ENCODE measurements at places on chromosomes 1 and 21.

DNA sequence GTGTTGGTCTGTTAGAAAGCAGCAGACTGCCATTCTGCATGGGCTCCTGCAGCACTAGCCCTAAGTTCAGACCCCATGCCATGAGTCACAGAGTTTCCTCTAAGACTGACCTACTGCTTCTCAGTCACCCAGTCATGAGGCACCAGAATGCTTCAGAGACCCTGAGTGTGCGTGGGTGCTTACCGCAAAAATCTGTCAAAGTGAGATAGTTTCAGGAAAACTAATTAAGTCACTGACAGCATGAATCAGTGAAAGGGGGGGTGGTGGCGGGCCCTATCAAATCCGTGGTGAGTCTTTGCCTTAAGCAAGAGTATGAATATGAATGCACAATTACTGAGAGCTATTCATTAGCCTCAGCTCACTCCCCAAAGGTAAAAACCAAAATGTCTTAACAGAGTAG is 98.1 kb downstream of the KCTD3 start:
- no peak overlapping the region for H3K27ac ChIP-seq
- H3K4me1 ChIP-seq, result no peaks in the 10 kb centered on the region
- DNase-seq, result no peak
- H3K36me3 ChIP-seq, result no peaks in the 10 kb centered on the region
- no peak overlapping the region for H3K4me3 ChIP-seq

DNA sequence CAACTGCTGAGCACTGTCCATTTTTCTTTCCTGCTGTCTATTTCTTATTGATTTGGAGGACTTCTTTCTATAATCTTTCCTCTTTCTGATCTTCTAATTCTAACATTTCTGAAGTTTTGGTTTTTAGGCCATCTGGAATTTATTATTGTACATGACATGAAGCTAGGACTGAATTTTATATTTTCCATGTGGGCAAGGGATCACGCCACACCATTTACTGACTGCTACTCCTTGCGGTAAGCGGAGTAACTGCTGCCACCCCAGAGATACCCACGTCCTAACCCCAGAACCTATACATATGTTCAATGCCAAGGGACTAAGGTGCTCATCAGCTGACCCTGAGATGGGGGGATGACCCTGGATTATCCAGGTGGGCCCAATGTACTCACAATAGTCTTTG is 70.6 kb downstream of the NPHP4 start:
- H3K27ac ChIP-seq, result no peak overlapping the region
- peaks cover 19% of the 10 kb centered on the region for H3K36me3 ChIP-seq
- H3K4me3 ChIP-seq, result no peak overlapping the region

DNA sequence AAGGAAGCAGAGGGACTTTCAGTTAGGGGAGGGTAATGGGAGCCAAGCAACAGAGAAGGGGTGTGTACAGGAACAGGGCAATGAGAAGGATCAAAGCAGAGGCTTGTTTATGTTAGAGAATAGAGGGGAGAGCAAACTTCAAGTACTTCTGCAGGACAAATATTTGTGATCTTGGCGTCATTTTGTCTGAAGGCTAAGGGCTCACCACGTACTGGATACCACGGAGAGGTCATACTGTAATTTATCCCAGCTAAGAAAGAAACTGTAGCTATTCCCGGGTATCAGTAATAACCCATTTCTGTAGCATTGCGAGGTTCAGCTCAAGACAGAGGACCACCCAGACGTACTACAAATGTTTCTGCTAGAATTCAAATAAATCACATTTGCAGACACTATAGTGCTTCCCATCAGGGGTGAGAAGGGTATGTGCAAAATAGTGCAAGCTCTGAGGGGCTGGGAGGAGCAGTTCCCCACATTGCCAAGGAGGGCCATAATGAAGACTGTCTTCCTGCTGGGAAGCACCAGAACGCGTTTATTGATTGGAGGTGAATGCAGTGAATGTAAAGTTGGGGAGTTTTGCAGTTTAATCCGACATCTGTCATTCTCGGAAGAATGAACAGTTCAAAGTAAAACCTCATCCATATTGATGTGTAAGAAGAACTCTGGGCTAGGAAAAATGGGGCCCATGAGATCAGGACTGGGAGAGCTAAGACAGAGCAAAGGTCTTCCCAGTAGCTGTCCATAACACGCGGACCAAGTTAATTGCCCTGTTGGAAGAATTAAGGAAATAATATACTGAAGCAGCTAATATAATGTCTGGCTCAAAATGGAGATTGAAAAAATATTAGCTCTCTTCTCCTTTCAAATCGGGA is 136.9 kb downstream of the RWDD3 start:
- DNase-seq, result no peak
- H3K36me3 ChIP-seq, result no peaks in the 10 kb centered on the region
- H3K27ac ChIP-seq, result no peak overlapping the region
- H3K4me3 ChIP-seq, result no peak overlapping the region
- no peaks in the 10 kb centered on the region for H3K27me3 ChIP-seq
- H3K4me1 ChIP-seq, result no peaks in the 10 kb centered on the region

- H3K27ac ChIP-seq, result peak overlapping the region; percentile 98
- no peak for DNase-seq
- peaks cover 63% of the 10 kb centered on the region for H3K4me1 ChIP-seq
Observed at GRCh38 chr1:27153549-27153886, 1.4 kb downstream of the SLC9A1 start.

GRCh38 chr1:246669659-246670058 is 54.5 kb upstream of the SCCPDH start:
- peaks cover 45% of the 10 kb centered on the region for H3K36me3 ChIP-seq
- H3K4me1 ChIP-seq, result peaks cover 17% of the 10 kb centered on the region
- no peak overlapping the region for H3K27ac ChIP-seq
- no peak for DNase-seq
- no peaks in the 10 kb centered on the region for H3K27me3 ChIP-seq

- H3K36me3 ChIP-seq, result no peaks in the 10 kb centered on the region
- H3K27me3 ChIP-seq, result no peaks in the 10 kb centered on the region
- H3K4me1 ChIP-seq, result no peaks in the 10 kb centered on the region
- no peak overlapping the region for H3K4me3 ChIP-seq
- DNase-seq, result no peak
- no peak overlapping the region for H3K27ac ChIP-seq
Observed at GRCh38 chr21:40164905-40165772, 297.9 kb downstream of the PCP4 start.

- H3K36me3 ChIP-seq, result no peaks in the 10 kb centered on the region
- DNase-seq, result no peak
- H3K27me3 ChIP-seq, result peaks cover 4% of the 10 kb centered on the region
- no peak overlapping the region for H3K4me3 ChIP-seq
- H3K27ac ChIP-seq, result no peak overlapping the region
- H3K4me1 ChIP-seq, result no peaks in the 10 kb centered on the region
Observed at GRCh38 chr1:59952065-59952464, 25.5 kb upstream of the CYP2J2 start.

DNA sequence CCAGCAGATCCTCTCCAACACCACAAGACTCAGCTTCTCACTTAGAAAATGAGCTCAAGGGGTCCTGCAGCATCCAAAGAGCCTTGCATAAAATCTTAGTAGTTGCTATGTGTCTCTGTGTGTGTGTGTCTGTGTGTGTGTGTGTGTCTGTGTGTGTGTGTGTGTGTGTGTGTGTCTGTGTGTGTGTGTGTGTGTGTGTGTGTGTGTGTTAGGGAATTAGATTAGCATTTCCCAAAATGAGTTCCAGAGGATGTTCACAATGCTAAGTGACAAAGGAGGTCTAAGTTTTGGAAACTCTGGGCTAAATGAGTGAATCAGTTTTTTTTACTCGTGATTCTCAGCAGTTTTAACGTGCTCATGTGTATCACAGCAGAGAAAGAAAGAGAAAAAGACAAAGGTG is 30.5 kb downstream of the TNNT2 start:
- no peaks in the 10 kb centered on the region for H3K4me1 ChIP-seq
- no peak overlapping the region for H3K4me3 ChIP-seq
- DNase-seq, result no peak
- H3K27me3 ChIP-seq, result peaks cover 45% of the 10 kb centered on the region

- H3K4me1 ChIP-seq, result no peaks in the 10 kb centered on the region
- DNase-seq, result no peak
- H3K36me3 ChIP-seq, result no peaks in the 10 kb centered on the region
- H3K27me3 ChIP-seq, result peaks cover 57% of the 10 kb centered on the region
- no peak overlapping the region for H3K27ac ChIP-seq
- no peak overlapping the region for H3K4me3 ChIP-seq
Observed at GRCh38 chr1:228527596-228527995, 40.4 kb downstream of the RNF187 start.

- DNase-seq, result no peak
- peaks cover 4% of the 10 kb centered on the region for H3K27me3 ChIP-seq
- H3K4me1 ChIP-seq, result no peaks in the 10 kb centered on the region
- no peaks in the 10 kb centered on the region for H3K36me3 ChIP-seq
Observed at GRCh38 chr1:119422631-119423030, 7.7 kb downstream of the HSD3B2 start.

- peaks cover 17% of the 10 kb centered on the region for H3K36me3 ChIP-seq
- no peak overlapping the region for H3K4me3 ChIP-seq
- no peak overlapping the region for H3K27ac ChIP-seq
- H3K27me3 ChIP-seq, result no peaks in the 10 kb centered on the region
- peaks cover 20% of the 10 kb centered on the region for H3K4me1 ChIP-seq
Observed at GRCh38 chr1:28640766-28641165, 2.1 kb downstream of the TAF12 start.

DNA sequence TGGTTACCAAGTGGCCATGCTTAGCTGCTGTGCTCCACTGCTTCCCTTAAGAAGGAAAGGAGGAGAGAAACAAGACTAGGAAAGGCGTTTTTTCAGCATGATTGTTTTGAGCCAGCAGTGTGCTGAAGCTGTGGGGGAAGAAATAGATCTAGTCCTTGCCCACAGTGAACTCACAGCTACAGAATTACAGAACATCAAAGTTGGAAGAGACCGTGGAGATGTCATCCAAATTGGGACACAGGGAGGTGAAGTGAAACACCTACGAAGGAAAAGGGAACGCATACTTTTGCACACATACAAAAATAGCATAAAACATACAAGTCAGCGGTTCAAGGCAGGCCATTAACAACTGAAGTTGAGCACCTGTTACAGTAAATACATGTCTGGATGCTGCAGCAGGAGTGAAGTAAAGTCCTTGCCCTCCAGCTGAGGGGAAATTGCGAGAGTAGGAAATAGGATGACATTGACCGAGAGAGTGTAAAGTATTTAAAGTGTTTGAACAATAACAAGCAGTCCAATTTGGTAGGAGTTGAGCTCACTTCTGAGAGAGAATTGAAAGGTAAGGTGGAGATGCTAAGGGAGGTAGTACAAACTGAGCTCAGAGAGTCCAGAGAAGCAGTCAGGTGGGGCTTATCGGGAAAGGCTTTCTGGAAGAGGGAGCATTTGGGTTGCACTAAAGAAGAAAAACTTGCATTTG is 55.1 kb downstream of the KIRREL1 start:
- H3K36me3 ChIP-seq, result no peaks in the 10 kb centered on the region
- H3K27ac ChIP-seq, result no peak overlapping the region
- H3K27me3 ChIP-seq, result peaks cover 31% of the 10 kb centered on the region
- DNase-seq, result no peak
- H3K4me3 ChIP-seq, result no peak overlapping the region

- no peak for DNase-seq
- H3K4me3 ChIP-seq, result no peak overlapping the region
- no peaks in the 10 kb centered on the region for H3K4me1 ChIP-seq
Observed at GRCh38 chr1:102875756-102876155, 232.6 kb downstream of the COL11A1 start.

- no peak for DNase-seq
- peaks cover 47% of the 10 kb centered on the region for H3K27me3 ChIP-seq
- peaks cover 10% of the 10 kb centered on the region for H3K4me1 ChIP-seq
- H3K36me3 ChIP-seq, result no peaks in the 10 kb centered on the region
- H3K4me3 ChIP-seq, result peak overlapping the region; percentile 2
Observed at GRCh38 chr1:157994704-157995582, 1.5 kb downstream of the KIRREL1 start.

DNA sequence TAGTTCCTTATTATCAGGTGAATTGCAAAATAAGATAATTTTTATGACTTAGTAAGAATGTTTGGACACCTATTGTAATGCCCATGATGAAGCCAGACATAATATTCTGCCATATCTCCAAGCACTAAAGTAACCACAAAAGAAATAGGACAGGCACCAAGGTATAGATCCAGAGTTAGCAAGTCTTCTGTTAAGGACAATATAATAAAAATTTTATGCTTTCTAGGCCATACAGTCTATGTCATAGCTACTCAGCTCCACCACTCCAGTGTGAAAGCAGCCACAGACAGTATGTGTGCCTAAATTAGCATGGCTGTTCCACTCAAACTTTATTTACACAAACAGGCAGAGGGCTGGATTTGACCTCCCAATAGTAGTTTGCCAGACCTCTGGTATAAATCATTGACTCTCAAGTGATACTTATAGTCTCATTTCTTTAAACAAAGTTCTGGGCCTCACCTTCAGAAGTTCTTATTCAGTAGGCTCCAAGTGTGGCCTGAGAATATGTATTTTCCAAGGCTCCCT is 88.3 kb downstream of the SCMH1 start:
- peaks cover 19% of the 10 kb centered on the region for H3K36me3 ChIP-seq
- no peak overlapping the region for H3K27ac ChIP-seq
- H3K4me1 ChIP-seq, result no peaks in the 10 kb centered on the region

GRCh38 chr1:44024903-44025525 is 6.2 kb downstream of the SLC6A9 start:
- no peak overlapping the region for H3K27ac ChIP-seq
- H3K4me1 ChIP-seq, result peaks cover 27% of the 10 kb centered on the region
- H3K36me3 ChIP-seq, result no peaks in the 10 kb centered on the region
- no peaks in the 10 kb centered on the region for H3K27me3 ChIP-seq
- H3K4me3 ChIP-seq, result no peak overlapping the region
- no peak for DNase-seq

- H3K4me1 ChIP-seq, result peaks cover 56% of the 10 kb centered on the region
- peak overlapping the region; percentile 97 for H3K27ac ChIP-seq
- no peaks in the 10 kb centered on the region for H3K27me3 ChIP-seq
- H3K4me3 ChIP-seq, result peak overlapping the region; percentile 56
- no peak for DNase-seq
Observed at GRCh38 chr1:160459056-160459455, 58.7 kb downstream of the VANGL2 start.

GRCh38 chr1:41728403-41729202 is 190.1 kb downstream of the HIVEP3 start:
- peak overlapping the region; percentile 94 for H3K27ac ChIP-seq
- no peaks in the 10 kb centered on the region for H3K27me3 ChIP-seq
- H3K4me1 ChIP-seq, result peaks cover 92% of the 10 kb centered on the region
- peak overlapping the region; percentile 17 for H3K4me3 ChIP-seq

- H3K36me3 ChIP-seq, result no peaks in the 10 kb centered on the region
- no peak for DNase-seq
- H3K4me3 ChIP-seq, result no peak overlapping the region
- H3K27ac ChIP-seq, result no peak overlapping the region
- no peaks in the 10 kb centered on the region for H3K27me3 ChIP-seq
- H3K4me1 ChIP-seq, result no peaks in the 10 kb centered on the region
Observed at GRCh38 chr1:65179148-65179547, 31.1 kb downstream of the AK4 start.

GRCh38 chr1:116921937-116922336 is 12.2 kb downstream of the PTGFRN start:
- no peaks in the 10 kb centered on the region for H3K4me1 ChIP-seq
- no peak for DNase-seq
- H3K4me3 ChIP-seq, result no peak overlapping the region
- no peak overlapping the region for H3K27ac ChIP-seq

GRCh38 chr1:115224636-115225035 is 113.4 kb downstream of the NGF start:
- no peaks in the 10 kb centered on the region for H3K36me3 ChIP-seq
- no peak overlapping the region for H3K4me3 ChIP-seq
- H3K27ac ChIP-seq, result no peak overlapping the region
- H3K27me3 ChIP-seq, result no peaks in the 10 kb centered on the region
- no peaks in the 10 kb centered on the region for H3K4me1 ChIP-seq
- no peak for DNase-seq
